ENCODE measurements at places on chromosomes 5 and 9.

- DNase-seq: no peak
These were observed 220.0 kb downstream of the GABBR2 start for GRCh38 chr9:98488571-98489312.

- DNase-seq: peak; percentile 53
These were observed 738 bp downstream of the FSTL4 start for GRCh38 chr5:133611357-133612248.

- no peak for DNase-seq
These were observed 23.2 kb upstream of the STXBP1 start for GRCh38 chr9:127588740-127589506.

GRCh38 chr5:177426566-177427210, at the start of gene GRK6:
Gene GRK6, plus strand, starts transcription at chr5:177426676. Its CDS starts 170 bp downstream, at chr5:177426846.
- peak; percentile 55 for DNase-seq

All from glutamatergic neuron (in vitro differentiated cells).